Tibial nerve (tissue), 4 donors: ENCODE measurements at places on chromosomes 4 and X. TPM values are rescaled to one million over a fixed set of nuclear protein-coding genes. Genes with fewer than 3 reads are reported as not detected.

GRCh38 chrX:39613482-39613995 lies 484.2 kb downstream of the BCOR start:
- DNase-seq = no peak

SASH3 gene
- 10.5 TPM for total RNA-seq

GRCh38 chr4:88014386-88014905 lies 7.0 kb downstream of the PKD2 start:
- DNase-seq = no peak

DNA sequence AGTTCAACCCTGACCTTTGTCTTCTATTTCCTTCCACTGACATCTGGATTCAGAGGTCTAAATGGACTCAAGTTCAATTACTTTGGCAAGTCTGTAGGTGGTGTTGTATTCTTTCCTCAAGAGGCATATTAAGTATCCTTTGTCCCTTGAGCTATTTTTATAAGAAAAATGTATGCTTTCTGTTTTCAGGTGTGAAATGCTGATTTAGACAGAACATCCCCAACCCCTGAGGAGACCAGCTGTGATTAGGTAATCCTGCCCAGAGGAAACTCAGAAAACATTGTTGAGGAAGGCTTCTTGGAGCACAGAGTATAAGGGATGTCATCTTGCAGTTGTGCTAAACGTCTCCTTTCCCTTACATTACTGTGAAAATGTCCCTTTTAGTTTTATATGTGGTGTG lies 46.6 kb upstream of the EGFL6 start:
- no peak for DNase-seq

DNA sequence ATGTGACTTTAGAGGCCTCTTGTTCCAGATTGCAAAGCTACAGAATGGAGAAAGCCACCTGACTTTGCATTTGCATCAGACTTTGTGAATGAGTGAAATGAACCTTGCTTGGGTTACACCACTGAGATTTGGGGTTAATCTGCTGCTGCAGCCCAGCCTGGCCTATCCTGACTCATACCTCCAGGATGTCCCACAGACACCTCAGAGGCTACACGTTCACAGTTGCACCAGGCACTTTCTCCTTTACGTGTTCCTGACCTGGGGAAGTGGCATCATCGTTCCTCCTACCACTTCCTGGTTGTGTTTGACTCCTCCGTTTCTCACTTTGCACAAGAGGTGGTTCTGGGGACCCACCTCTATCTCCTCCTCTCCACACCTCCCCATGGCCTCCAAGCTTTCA lies 9.2 kb upstream of the SORCS2 start:
- no peak for DNase-seq

DNA sequence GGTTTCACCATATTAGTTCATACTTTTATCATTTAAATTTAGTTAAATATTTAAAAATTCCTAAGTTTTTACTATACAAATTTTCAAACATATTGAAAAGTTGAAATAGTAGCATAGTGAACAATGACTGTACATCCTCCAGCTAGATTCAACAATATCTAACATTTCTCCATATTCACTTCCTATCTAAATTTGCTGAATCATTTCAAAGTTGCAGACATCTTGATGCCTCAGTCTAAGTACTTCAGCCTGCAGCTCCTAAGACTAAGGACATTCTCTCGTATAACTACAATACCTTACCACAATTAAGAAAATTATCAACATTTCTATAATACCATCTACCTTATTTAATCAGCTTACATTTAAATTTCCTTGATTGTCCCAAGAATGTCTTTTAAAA lies 132.7 kb downstream of the TMEM164 start:
- no peak for DNase-seq

FRYL gene
- total RNA-seq = 88.3 TPM

DNA sequence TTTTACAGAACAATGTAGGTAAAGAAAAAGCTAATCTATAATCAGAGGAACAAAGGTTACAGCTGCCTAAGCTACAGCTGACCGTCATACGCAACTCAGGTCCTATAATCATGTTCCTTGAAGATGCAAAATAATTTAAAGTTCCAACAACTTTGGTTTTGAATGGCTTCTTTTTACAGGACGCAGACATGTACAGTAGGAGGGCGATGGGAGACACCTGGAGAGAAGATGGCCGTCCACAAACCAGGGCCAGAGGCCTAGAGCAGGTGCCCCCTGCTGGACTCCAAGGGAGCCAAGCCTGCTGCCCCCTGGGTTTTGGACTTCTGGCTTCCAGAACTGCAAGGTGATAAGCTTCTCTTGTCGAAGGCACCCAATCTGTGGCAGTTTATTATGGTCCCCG lies 10.6 kb downstream of the HGFAC start:
- no peak for DNase-seq

DNA sequence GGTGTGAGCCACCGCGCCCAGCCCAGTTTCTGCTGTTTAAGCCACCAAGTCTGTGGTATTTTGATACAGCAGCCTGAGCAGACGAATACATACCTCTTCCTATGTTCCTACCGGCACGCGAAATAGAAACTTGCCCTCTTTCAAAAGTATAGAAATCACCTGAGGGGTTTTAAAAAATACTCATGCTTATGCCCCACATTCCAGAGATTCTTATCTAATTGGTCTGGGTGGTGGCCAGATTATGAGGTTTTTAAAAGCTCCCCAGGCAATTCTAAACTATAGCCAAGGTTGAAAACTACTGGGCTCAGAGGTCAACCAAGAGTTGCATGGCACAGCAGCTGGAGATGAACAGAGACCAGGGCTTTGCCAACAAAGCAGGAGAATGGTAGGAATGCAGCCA lies 24.9 kb upstream of the HUWE1 start:
- no peak for DNase-seq

TMEM47 gene
- 24.9 TPM for total RNA-seq

DNA sequence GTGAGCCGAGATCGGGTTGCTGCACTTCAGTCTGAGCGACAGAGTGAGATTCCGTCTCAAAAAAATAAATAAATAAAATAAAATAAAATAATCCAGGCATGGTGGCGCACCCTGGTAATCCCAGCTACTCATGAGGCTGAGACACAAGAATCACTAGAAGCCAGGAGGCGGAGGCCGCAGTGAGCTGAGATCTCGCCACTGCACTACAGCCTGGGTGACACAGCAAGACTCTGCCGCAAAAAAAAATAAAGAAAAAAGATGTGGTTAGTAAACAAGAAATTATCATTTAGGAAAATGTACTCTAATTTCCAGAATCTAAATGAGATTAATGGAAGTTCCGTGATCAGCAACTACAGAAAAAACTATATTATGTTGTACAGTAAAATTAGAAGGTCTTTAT lies 14.5 kb upstream of the LRBA start:
- DNase-seq = no peak

DNA sequence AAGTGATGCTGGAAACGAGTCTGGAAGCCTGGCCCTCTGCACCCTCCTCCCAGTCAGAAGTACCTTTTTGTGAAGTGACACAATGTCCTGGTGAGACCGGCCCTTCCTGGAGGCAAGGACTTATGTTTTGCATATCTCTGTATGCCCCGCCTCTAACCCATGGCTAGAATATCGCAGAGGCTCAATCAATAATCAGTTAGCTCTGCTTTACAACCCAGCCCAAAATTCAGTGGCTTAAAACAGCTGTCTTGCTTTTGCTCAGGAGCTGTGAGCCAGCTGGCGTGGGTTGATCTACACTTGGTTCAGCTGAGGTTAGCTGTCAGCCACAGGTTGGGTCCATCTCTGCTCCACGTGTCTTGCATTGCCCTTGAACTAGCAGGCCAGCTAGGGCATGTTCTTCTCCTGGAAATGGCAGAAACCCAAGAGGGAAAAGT lies 98.8 kb upstream of the METTL14 start:
- no peak for DNase-seq

DNA sequence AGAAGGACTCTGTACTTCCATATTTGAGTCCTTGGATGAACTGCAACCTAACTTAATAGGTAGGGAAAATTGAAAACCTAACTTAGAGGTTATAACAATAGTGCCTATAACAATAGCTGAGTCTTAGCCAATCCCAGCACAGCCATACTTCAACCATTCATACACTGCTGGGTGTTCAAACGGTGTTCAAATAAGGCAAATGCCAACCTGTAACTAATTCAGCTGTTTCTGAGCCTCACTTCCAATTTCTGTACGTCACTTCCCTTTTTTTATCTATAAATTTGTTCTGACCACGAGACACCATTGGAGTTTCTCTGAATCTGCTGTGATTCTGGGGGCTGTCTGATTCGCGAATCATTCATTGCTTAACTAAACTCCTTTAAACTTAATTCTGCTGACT lies 9.6 kb upstream of the GRSF1 start:
- no peak for DNase-seq

DNA sequence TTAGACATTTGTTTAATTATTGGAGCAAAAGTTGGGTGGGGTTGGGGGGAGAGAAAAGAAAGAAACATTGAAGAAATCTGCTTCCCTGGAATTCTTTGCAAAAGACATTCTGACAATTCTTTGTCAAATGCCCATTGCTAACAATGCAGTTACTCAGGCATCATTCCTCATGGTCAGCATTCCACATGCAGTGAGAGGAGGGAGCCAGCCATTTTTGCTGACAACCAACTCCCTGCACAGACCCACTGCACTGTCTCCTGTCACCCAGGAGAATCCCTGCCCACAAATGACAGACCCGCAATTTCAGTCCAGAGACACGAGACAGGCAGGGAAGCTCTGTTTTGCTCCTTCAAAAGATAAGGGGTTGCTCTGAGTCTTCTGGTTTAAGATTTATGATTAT lies 985.1 kb upstream of the SLIT2 start:
- DNase-seq = no peak

- peak; percentile 9 for DNase-seq
Measured at GRCh38 chr4:48017108-48017571, 568 bp downstream of the NIPAL1 start.

- DNase-seq = no peak
Measured at GRCh38 chr4:64584981-64585557, 175.8 kb upstream of the TECRL start.
